T-cell (primary cell): ENCODE measurements at places on chromosomes 3 and 15.

DNA sequence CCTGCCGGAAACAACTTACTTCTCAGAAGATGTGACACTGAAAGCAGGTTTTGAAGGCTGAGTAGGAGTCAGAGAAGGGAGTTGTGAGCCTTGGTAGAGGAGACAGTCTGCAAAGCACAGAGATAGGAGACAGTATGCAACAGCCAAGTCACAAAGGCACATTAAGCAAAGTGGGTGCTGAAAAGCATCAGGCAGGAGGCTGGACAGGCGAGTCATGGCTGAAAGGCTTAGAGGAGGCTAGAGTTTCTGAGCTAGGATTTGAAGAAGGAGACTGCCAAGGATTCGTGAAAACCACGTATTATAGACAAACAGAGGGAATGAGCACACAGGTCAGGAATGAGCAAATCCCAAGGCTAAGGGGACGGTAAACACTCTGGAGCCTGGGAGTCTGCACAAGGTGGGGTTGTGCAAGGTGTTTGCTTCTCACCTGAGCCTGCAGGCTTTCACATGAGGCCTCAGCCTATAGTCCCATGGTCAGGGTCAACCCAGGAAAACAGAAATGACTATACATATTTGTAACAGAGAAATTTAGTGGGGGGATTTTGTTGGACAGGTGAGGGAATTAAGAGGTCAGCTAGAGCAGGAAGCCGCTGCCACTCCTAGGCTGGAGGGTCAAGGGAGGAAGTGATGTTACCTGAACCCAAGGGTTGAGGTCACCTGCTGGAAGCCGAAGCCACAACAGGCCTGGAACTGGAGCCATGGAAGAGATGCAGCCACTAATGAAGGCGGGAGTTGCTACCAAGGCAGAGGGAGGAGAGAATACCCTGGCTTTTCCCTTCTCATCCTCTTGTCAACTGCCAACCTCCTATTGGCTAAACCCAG lies 23.1 kb upstream of the TRIM71 start:
- DNase-seq, result no peak

GRCh38 chr15:89781891-89782618 lies 5.9 kb downstream of the MESP2 start:
- DNase-seq, result no peak

- no peak for DNase-seq
Measured at GRCh38 chr3:69553888-69554287, 168.0 kb upstream of the FRMD4B start.

- peak; percentile 14 for DNase-seq
Measured at GRCh38 chr3:33131331-33132018, 17.7 kb downstream of the CRTAP start.

GRCh38 chr3:124115956-124116355 lies 124.0 kb upstream of the ROPN1 start:
- DNase-seq, result no peak

DNA sequence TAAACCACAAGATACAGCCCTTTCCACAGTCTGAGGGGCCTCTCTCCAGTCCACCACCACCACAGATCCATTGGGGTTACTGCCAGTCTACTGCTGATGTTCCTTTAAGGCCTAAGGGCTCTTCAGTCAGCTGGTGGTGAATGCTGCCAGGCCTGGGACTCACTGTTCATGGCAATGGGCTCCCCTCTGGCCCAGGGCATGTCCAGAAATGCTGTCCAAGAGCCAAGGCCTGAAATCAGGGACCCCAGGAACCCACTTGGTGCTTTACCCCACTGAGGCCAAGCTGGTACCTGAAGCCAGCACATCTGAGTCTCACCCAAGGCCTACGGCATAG lies 128.6 kb upstream of the CBLB start:
- DNase-seq, result no peak

DNA sequence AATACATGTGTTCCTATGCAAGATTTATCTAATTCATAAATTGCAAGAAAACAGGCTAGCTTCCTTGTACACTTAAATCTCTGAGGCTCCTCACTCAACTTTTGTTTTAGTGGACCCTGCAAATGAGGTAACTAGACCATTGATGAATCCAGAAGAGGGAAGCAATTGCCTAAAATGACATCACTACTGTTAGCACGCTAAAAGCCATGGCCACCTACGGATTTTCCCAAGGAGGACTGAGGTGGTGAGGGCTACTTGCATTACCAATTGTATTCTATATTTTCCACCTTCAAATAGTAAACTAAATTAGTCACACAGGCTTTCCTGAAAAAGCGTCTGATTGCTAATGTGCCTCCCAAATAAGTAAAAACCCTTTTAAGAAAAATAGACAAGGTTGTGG lies 140.7 kb downstream of the GADL1 start:
- no peak for DNase-seq

DNA sequence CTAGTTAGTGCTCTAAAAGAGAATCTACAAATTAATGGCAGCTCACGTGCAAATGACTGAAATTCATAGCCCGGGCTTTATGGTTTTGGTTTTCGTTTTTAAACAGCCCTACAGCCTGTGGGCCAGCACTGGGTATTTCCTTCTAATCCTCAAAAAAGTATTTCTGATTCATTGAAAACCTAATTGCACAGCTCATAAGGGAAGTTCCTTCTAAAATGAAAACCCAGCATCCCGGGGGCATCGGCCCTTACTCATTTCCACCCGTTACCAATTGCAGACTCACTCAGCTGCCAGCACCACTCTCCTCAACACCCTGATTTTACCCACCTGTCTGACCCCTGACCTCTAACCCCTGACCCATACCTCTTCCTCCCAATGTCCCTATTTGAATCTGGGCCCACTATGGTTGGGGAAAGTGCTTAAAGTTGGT lies 59.5 kb upstream of the ZNF148 start:
- no peak for DNase-seq

GRCh38 chr3:58173669-58174398 lies 36.9 kb downstream of the DNASE1L3 start:
- DNase-seq, result peak; percentile 43

GRCh38 chr15:69499521-69500211 lies 47.0 kb downstream of the RPLP1 start:
- no peak for DNase-seq

DNA sequence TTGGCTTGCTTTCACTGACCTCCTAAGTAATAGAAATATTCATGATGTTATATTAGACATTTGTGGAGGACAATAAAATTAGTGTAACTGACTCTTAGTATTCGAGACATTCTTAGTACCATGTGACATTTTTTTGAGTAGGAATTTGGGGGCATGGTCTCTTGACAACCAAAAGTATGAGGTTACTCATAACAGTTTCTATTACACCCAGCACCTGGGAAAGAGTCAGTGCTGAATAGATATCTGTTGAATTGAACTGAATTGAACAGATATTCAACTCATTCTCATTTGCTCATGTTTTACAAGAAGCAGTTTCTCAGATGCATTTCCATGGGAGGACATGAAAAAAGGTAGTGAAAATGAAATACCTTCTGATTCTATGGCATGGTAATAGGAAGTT lies 84.4 kb downstream of the CMSS1 start:
- no peak for DNase-seq

- no peak for DNase-seq
Measured at GRCh38 chr3:97872525-97873042, 50.8 kb downstream of the CRYBG3 start.

GRCh38 chr15:98523912-98524662 lies 124.3 kb upstream of the IGF1R start:
- DNase-seq, result no peak

- DNase-seq, result no peak
Measured at GRCh38 chr15:96358821-96359615, 28.5 kb downstream of the NR2F2 start.

GRCh38 chr3:173354124-173354523 lies 43.4 kb upstream of the NLGN1 start:
- no peak for DNase-seq

- peak; percentile 29 for DNase-seq
Measured at GRCh38 chr15:64911311-64912186, at the start of gene ANKDD1A. TSS of gene ANKDD1A (plus strand) at chr15:64911902. CDS start at chr15:64911931, 29 bp downstream.

- DNase-seq, result no peak
Measured at GRCh38 chr3:16255726-16256125, 9.0 kb downstream of the DPH3 start.

DNA sequence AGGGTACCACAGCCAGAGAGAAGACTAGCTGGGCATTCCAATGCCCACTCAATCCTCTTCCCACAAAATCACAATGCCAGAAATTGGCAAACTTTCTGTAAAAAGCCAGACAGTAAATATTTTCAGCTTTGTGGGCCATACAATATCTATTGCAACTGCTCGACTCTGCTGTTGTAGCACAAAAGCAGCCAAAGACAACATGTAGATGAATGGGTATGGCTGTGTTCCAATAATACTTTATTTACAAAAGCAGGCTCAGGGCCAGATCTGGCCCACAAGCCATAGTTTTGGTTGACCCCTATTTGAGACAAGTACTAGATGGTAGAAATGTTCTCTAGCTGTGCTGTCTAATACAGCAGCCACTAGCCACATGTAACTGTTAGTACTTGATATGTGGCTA lies 330.9 kb downstream of the ERC2 start:
- no peak for DNase-seq

- no peak for DNase-seq
Measured at GRCh38 chr3:112334691-112335433, 1.9 kb downstream of the CD200 start.

GRCh38 chr15:22240986-22241385 lies 160.7 kb downstream of the OR4M2 start:
- DNase-seq, result no peak

- DNase-seq, result no peak
Measured at GRCh38 chr15:101479851-101480612, 9.5 kb downstream of the PCSK6 start.

DNA sequence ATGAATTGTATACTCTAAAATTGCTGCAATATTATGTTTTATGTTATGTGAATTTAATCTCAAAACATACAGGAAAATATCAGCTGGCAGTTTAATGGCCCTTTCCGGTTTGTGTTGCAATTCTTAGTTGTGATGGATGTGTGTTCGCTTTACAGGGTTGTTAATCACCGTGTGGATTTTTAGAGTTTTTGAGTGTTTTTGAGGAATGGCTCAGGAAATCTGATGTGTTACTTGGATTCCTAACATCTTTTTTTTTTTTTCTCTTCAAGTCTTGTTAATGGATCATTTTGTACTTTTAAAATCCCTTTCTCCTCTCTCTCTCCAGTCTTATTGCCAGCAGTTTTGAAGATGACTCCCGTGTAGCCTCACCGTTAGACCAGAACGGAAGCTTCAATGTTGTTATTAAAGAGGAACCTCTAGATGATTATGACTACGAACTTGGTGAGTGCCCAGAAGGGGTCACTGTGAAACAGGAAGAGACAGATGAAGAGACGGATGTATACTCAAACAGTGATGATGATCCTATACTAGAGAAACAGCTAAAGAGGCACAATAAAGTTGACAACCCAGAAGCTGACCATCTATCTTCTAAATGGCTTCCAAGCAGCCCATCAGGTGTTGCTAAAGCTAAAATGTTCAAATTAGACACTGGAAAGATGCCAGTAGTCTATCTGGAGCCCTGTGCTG lies 35.7 kb downstream of the MGA start:
- peak; percentile 46 for DNase-seq

- DNase-seq, result no peak
Measured at GRCh38 chr3:30083315-30083714, 523.1 kb upstream of the TGFBR2 start.

GRCh38 chr3:11724615-11725339 lies 81.1 kb upstream of the VGLL4 start:
- no peak for DNase-seq

- DNase-seq, result no peak
Measured at GRCh38 chr3:48776854-48777253, 59.8 kb upstream of the IP6K2 start.

DNA sequence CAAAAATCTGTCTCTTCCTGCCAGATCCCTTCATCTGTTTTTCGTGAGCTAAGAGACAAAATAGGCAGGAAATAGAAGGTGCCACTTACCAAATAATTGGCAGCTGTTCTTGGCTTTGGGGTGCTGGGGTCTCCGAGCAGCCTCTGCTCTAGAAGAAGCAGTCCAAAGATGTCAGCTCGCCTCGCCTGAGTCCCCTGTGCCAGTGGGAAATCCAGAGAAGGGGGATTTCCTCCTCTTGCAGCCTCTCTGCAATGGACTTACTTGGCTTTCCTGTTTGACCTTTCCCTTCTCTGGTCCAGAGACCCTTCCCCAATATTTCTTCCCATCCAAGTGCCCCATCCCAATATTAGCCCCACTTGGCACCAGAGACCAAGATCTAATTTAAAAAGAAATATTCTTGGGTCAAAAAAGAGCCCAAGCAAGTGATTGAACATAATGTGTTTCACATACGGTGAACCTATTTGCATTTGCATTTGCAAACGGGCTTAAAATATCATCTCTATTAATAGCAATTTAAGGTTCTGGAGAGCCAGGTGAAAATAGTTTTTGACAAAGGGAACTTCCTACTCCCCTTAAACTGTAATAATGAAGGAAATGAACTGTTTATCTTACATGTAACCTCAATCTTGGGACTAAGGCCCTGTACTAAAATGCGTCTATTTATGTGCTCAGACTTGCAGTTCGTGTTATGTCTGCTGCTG lies 23.2 kb downstream of the CD86 start:
- no peak for DNase-seq

- DNase-seq, result no peak
Measured at GRCh38 chr3:111212511-111212910, 140.9 kb downstream of the NECTIN3 start.

DNA sequence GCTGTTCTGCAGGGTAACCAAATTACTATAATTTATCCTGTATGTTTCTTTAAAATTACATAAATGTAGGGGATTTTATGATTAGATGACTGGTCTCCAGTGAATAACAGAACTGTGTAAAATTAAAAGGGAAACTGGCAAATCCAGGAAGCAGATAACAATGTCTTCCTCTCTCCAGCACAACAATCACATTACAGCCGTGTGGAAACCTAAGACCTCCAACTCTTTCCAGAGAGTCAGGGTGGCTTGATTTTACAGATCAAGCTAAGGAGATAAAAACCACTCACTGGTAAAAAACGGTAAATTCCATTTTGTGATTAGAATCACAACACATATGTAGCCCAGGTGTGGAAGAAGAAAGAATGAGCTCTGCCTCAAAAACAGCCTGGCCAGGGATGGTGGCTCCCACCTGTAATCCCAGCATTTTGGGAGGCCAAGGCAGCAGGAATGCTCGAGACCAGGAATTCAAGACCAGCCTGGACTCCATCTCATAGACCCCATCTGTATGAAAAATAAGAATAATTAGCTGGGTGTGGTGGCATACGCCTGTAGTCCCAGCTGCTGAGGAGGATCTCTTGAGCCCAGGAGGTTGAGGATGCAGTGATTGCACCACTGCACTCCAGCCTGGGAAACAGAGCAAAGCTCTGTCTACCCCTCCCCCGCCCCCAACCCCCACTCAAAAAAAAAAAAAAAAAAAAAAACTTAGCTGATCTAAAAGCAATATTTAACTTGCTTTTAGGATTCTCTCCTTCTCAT lies 29.0 kb downstream of the IL17RD start:
- DNase-seq, result no peak

DNA sequence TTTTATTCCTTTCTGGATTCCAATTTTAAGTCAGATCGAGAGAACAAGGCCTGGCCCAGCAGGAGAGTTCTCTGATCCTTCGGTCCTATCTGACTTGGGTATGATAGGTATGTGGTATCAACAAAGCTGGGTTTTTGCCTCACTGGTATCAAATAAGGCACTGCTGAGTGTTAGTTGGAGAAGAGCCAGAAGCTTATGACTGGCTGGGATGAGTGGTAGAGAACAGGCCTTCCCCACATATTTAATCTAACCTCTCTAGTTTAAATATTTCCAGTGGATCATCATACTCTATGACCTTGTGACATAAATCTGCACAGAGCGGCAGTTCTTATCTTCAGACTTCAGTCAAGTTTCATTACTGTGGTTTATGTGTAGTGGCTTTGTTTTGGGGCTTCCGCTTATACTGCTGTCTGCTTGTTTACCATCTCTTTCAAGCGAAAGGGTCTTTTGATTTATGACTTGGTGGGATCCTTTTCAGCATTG lies 164.5 kb downstream of the PTPRG start:
- no peak for DNase-seq

GRCh38 chr3:153852355-153852754 lies 268.8 kb upstream of the ARHGEF26 start:
- no peak for DNase-seq
